ENCODE measurements at places on chromosomes 6 and 20.

GRCh38 chr6:80610846-80611245, 504.4 kb downstream of the BCKDHB start:
- DNase-seq, result no peak

GRCh38 chr6:49564552-49564951, 14.1 kb downstream of the C6orf141 start:
- no peak for DNase-seq

GRCh38 chr20:59010995-59011873, 4.2 kb upstream of the CTSZ start:
- no peak for DNase-seq

DNA sequence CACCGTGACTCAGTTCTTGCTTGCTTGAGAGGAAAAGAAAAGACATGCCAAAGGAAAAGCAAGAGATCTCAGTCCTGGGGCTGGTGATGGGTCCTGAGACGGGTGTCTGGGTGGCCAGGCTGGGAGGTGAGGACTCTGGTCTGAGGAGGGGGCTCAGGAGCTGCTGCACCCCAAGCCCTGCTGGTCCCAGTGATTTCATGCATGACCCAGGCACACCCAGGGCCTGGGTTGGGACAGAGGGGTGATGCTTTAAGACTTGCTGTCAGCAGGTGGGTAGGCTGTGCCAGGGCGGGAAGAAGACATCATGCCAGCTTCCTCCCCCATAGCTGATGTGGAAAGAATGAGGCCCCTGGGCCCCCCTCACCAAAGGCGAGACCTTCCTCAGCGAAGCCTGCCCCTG, 65.1 kb upstream of the PMEPA1 start:
- DNase-seq, result no peak

GRCh38 chr6:116465246-116465645, 4.1 kb downstream of the CALHM6 start:
- DNase-seq, result no peak

DNA sequence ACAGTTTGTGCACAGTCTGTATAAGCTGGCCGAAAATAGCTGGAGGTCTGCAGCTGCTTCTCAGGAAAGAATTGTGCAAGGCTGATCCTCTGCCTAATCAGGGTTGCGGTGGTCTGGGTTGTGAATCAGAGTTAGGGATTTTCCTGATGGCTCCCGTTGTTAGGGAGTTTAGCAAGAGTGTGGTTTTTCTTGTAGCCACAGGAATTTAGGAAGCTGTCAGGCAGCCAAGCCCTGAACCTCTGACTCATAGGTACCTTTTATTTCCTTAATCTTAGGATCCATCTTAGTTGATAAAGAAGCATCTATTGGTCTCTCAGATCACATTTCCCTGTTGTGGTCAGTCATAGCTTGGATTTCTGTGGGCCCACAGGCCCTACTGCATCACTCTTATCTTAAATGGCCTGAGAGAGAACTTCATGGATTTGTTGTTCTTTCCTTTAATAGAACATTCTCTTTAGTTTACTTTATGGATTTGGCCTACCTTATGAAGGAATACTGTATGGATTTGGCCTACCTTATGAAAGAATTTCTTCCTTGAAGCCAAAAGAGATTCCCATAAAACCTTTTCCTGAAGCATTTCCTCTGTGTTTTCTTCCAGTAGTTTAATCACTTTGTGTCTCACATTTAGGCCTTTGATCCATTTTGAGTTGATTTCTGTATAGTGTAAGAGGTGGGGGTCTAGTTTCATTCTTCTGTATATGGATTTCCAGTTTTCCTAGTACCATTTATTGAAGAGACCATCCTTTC, 10.3 kb downstream of the KIF25 start:
- no peak for DNase-seq

Data from CD8-positive, alpha-beta T cell (primary cell).